KBM-7 (cell line): ENCODE measurements at places on chromosomes 3 and 15.

- peak; percentile 51 for DNase-seq
These were observed 5.7 kb downstream of the APH1B start for GRCh38 chr15:63283126-63283525.

DNA sequence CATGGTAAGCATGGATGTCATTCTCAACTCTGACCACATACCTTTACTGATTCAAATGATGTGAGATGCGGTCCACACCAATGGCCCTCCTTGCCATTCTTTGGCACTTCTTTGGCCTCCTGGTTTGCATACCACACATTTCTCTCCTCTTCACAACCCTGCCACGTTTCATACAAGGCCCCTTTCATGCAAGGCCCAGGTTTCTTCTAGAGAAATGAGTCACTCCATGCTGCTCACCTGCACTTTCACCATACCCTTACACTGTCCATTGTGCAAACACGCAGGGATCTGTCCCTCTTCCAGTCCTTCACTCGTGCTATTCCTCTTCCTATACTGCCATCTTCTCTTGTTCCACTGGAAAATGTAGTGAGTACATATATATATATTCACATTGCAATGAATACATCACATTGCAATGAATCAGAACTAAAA lies 24.4 kb upstream of the SLC24A5 start:
- no peak for DNase-seq

DNA sequence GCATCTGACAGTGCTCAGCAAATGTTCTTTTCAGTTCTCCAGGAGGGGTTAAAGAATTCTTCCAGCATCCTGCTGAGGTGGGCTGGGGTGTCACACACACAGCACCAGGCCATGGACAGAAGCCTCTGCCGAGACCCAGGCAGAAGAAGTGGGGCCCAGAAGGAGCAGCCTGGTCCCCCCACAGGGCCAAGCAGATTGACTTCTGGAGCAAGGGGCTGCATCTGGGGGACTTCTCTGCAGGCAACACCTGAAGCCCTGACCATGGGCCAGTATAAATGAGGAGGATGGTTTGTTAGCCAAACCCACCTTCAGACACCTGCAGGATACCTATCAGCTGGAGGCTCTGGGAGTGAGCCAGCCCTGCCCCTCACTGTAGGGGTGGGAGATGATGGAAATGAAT lies 16.2 kb upstream of the TMEM40 start:
- no peak for DNase-seq

DNA sequence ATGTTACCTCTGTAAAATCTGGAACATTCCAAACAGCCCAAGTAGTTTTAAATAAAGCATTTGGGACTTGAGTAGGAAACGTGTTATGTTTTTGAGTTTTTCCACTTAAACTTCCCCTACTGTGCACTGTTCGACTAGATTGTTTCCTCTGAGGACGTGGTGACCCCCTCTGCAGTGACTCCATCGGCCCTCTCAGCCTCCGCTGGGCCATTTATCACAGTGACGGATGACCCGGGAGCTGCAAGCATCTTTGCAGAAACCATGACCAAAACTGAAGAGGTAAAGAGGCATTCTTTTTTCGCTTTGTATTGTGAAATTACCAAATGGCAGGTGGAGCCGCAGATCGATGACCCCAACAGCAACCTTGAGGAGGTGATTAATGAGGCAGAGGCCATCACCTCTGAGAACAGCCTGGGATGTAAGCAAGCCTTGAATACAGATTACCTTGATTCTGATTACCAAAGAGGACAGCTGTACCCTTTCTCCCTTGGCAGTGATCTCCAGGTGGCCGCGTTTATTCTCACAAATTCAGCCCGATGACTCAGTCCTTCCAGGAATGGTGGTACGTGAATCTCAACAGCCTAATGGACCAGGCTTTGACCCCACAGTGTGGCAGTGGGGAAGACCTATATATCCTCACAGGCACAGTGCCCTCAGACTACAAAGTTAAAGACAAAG lies 79.1 kb upstream of the FAN1 start:
- peak; percentile 14 for DNase-seq

GRCh38 chr3:4515916-4516579 lies 22.9 kb downstream of the ITPR1 start:
- no peak for DNase-seq

DNA sequence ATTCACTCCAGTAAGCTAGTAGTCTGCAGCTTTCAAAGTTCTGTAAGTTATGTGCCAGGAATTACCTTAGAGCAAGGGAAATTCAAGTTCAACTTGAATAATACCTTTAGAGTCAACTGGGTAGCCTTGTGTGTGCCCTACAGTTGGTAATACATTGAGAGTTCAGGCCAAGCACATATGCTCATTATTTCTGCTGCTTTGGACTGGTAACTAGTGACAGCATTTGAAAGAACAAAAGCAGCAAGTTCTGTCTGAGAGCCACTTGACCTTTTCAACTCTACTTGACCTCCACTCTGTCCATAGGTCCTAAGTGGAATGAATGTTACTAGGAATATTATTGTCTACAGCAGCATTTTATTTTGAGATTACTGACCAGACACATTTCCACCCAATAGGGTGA lies 723.5 kb downstream of the NLGN1 start:
- DNase-seq, result no peak

DNA sequence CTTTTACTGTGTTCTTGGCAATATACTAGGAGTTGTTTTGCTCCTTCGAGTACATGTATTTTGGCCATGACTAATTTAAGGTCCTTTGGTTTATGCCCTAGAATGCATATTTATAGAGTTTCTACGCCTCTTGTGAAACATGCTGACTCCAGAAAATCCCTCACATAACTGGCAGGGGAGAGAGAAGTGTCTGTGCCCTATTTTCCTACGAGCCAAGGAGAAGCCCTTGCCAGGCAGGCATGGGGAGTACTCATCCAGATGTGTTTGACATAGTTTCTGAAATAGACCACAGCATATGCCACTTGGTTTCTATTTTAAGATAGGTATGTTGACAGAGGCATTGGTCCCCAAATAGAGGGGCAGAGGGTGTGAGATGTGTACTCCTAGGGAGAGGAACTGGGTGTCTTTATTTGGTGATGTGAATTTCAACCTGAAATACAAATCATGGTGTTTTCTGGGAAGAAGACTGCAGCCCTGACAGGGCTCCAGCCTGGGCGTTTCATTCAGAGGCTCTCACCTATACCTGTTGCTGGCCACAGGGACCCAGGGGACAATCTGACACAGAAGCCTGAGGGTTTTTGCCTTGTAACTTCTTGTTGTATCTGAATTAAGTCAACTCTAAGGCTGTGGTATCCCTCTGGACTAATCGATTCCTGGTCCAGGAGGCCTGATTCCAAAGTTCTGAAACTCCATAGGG lies 267.8 kb upstream of the C2CD4B start:
- no peak for DNase-seq

DNA sequence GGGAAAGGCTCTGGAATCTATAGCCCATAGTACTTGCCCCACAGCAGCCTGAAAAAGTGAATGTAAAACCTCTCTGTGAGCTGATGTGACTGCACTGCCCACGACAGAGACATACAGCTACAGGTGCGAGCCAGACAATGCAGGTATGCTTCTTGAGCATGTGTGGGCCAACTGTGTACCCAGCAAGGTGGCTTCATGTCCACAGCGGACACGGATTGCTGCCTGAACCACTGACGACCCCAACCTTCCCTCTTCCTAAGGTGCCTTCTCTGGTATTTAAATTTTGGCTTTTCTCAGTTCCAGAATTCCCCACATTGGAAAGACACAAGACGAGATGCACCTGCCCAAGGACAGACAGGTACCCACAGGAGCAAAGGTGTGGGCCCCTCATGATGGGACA lies 65.8 kb downstream of the SCN5A start:
- no peak for DNase-seq

- no peak for DNase-seq
These were observed 59.5 kb upstream of the ZNF148 start for GRCh38 chr3:125434582-125435011.

GRCh38 chr15:50904211-50904610 lies 4.3 kb upstream of the AP4E1 start:
- DNase-seq, result no peak

DNA sequence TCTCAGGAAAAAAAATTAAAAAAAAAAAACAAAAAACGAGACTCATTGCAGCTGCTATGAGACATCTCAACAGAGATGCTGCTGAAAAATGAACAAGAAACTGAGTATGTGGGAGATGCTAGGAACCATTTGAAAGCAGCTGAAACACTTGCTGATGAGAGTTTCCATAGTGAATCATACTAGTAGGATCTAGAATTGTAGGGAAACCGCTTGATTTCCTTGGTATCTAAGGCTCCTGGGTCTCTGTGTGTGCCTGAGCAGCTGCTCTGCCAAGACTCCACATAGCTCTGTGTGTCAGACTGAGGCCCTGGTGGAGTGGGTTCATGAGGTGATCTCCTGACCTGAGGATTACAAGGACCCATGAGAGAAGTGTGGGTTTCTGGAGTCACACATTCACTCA lies 313.4 kb upstream of the NECTIN3 start:
- no peak for DNase-seq

DNA sequence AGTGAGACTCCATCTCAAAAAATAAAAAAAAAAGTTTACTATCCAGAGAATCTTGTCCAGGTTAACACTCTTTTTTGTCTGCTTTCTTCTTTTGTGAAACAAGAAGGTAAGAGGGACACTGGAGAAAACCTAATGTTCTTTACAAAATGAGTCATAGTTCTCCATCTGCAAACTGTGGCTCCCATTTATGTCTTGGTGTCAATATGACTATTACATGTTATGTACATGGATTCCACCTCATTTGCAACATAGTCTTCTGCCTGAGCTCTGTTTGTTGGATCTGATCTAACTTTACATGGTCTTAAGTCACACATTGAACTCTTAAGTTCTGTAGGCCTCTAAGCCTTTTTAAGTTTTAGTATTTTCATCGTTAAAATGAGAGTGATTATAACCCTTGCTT lies 421.2 kb upstream of the TPRG1 start:
- DNase-seq, result no peak

DNA sequence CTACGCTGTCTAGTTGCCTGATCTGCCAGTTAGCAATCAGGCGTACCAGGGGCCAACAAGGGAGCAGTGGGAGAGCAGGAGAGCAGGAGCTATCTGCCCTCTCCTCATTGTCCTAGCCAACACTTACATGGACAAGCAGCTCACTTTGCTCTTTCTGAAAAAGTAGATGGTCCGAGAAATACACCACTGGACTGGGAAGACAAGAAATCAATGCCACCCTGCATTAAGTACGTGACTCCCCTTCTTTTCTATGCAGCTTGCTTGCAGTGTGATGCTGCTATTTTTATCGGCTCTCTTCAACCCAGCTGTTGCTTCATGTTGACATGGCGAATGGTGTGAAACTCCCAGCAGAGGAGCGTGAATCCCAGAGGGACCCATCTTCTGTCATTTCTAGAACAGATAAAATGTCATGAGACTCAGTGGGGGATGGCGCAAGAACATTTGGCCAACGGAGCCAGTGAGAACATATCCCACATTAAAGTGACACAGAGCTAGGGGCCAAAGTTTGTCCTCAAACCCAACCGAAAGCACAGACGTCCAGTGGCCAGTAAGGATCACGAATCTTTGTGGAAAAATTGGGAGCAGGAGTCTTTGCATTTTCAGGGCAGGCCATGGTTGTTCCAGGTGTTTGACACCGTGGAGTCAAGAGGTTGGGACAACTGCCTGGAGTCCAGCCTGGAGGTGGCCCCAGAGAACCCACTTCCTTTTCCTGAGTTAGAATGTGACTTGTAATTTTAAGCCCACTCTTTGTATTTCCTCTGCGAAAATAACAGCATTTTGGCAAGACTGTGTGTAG lies 53.7 kb upstream of the MEF2A start:
- DNase-seq, result no peak

GRCh38 chr3:6739288-6739687 lies 121.6 kb upstream of the GRM7 start:
- no peak for DNase-seq

GRCh38 chr3:51706021-51706485 lies 815 bp upstream of the GRM2 start:
- DNase-seq, result no peak

DNA sequence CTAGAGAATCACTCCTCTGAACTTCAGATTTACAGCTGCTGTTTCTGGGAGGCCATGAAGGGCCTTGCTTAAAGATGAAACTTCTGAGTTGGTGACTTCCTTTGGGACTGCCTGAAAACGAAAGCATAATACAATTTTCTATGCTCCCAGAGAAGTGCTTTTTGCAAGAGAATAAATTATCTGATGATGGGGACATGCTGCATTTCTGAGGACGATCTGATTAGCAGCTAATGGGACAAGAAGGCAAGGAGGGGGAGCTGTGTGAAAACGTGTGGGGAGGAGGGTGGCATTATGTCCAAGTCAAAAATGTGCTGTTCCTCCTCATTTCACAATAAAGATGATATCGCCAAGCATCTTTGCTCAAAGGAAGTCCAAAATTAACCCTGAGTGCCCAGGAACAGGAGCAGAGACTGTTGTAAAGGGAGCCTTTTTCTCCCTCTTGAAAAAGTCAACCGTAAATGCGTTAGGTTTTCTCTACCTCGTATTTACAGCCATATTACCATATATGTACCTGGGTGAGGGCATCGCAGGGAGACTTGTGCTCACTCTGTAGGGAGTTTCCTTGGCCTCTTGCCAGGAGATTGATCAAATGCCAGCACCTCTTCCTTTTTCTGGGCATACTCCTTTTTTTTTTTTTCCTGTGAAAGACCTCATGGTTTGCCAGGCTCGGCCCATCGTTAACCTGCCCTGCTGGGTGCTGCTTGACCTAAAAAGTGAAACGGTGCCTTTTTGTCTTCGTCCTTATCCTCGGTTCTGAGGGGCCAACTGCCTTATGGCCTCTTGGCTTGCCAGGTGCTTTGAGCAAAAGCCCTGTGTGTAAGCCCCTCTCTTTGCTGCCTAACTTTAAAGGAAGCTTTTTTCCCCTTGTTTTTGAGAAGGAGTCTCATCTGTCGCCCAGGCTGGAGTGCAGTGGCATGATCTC lies 11.5 kb downstream of the ITPR1 start:
- peak; percentile 83 for DNase-seq

- no peak for DNase-seq
These were observed 5.0 kb downstream of the ITPKA start for GRCh38 chr15:41498657-41499056.

- no peak for DNase-seq
These were observed 190.6 kb downstream of the SHQ1 start for GRCh38 chr3:72657666-72658065.

DNA sequence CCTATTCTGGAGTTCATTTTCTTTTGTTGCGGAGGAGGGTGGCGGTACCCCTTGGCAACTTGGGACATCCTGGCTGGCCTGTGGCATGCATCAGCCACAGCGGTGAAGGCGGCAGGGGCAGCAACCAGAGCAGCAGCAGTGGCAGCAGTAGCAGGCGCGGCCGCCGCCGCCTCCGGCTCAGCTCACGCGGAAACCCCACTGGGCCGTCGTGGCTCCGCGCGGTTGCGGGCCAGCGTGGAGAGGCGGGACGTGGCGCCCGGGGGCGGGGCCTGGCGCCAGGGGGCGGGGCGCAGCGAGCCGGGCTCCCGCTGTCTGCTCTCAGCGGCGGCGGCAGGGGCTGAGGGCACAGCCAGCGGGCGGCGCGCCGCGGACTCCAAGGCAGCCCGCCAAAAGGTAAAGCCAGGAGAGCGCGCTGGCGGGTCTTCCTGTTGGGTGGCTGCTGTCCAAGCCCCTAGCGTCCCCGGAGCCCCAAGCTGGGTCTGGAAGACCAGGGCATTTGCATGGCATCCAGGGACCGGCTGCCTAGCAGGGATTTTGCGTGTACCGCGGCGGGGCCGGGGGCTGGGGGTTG lies 334.4 kb upstream of the THRB start:
- no peak for DNase-seq
